ENCODE measurements at places on chromosomes 4 and X.

- DNase-seq, result no peak
Measured at GRCh38 chr4:132332932-132333723, 816.0 kb upstream of the PCDH10 start.

GRCh38 chr4:79201971-79202370, 123.9 kb downstream of the NAA11 start:
- DNase-seq, result no peak

DNA sequence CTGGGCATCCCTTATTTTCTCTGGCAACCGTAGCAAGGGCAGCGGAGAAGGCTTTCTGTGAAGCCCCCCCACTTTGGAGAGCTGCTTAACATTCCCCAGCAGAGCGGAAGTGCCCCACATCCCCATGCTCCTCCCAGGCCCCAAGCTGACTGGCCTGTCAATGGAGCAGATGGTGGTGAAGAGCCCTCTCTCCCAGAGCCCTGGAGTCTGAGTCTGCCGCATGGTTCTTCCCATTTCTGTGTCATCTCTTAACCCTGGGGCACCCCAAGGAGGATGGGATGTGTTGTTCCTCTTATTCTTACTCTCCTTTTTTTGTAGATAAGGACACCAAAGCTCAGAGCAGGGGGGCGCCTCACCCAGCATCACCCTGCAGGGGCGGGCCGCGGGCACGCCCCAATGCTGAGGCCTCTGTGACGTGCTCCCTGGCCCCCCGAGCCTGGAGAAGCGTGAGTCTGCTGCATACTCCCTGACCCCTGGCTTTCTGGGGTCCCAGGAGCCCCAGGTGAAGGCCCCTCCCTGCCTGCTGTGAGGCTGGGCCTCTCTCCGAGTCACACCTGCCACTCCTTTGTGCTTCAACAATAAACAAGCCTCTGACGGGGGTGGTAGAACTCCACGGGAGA, 35.9 kb downstream of the ADRA2C start:
- no peak for DNase-seq

- DNase-seq, result no peak
Measured at GRCh38 chrX:40852586-40852985, 117.2 kb upstream of the MED14 start.

DNA sequence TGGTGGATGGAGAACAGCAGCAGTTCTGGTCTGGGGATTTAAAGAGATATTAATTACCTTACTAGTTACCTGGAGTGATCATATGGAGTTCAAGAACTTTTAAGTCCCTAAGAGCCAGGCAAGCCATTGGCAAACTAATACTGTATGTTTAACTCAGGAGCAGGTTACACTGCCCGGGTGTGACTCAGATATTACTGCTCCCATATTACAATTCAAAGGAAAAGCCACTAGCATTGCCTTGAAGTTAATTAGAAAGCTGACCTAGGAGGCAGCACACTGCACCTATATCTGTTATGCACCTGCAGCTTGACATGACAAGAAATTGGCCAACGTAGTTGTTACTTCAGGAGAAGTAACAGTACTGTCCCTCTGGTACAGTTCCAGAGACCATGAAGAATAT, 47.2 kb downstream of the GRK4 start:
- no peak for DNase-seq

DNA sequence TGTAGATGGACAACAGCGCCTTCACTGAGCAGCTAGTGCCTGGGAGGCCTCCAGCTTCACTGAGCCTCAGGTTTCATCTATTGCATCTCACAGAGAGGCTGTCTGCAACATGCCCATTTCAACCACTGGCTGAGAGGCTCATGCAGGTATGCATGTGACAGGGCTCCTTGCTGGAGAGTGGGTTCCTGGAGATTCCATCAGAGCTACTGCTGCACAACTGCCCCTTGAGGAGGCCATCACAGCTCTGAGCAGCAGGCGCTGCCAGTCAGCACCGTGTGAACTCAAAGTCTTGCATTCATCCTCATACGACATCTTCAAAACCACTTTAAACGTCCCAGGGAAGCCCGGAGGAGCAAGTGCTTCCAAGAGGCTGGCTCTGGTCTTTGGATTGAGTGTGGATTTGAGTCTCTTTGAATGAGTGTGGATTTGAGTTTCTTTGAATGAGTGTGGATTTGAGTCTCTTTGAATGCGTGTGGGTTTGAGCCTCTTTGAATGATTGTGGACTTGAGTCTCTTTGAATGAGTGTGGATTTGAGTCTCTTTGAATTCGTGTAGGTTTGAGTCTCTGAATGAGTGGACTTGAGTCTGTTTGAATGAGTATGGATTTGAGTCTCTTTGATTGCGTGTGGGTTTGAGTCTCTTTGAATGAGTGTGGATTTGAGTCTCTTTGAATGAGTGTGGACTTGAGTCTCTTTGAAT, 8.7 kb downstream of the P2RY8 start:
- no peak for DNase-seq

GRCh38 chrX:98548519-98548918, 1664.8 kb downstream of the RPA4 start:
- no peak for DNase-seq

DNA sequence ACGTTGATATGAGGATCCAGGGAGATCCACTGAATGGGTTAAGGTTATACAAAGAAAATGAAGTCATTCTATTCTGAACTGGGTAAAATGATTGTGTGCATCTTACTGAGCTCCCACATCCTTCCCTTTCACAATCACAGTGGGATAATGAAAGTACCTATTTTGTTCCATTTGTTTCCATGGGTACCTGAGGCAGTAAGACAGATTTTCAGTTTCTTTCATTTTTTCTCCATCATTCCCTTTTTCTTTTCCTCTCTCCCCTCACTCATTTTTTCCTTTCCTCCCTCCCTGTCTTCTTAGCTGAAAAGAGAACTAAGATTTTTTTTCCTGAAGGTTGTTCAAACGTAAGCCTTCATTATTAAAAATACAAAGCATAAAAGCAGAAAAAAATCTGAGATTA, 4.6 kb downstream of the GRIA2 start:
- DNase-seq, result no peak

GRCh38 chrX:99271641-99272040, 1138.4 kb downstream of the PCDH19 start:
- no peak for DNase-seq

GRCh38 chrX:82528525-82528924, 979.6 kb upstream of the POU3F4 start:
- DNase-seq, result no peak

GRCh38 chr4:51866835-51867234, 23.9 kb downstream of the DCUN1D4 start:
- DNase-seq, result no peak

DNA sequence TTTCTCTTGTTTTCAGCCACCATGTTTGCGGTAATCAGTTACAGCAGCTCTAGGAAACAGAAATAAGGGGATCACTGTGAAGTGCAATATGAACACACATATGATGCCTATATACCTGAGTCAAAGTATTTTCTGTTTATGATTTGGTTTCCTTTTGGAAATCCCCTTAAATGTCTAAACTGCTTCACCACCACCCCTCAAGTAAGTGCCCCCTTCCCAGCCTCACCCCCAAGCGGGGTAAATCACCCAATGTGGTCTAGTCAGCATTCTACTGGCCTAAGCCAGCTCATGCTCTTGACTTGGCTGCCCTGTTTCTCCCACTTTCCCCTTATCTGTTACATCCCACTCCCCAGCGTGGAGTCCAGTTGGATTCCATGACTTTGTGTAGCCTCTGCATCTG, 176.5 kb downstream of the QDPR start:
- DNase-seq, result no peak

DNA sequence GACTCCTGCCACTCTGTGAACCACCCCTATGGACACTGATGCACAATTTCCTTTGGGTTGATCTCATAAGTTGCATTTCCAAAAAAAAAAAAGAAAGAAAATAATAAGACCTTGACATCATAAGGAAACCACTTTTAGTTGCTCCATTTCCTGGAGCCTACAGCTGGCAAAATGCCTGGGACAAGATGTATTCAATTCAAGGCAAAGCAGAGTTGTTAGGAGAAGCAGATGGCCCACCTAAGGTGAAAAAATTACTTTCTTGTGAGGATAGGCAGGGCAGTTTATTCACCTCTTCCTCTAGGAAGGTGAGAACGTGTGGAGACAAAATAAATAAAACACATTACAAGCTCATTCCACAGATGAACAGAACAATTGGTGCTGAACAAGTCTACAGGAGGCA, 14.1 kb upstream of the SCRG1 start:
- DNase-seq, result no peak

GRCh38 chr4:845233-845835, 19.4 kb upstream of the CPLX1 start:
- DNase-seq, result no peak

GRCh38 chr4:74039315-74039763, 850 bp upstream of the CXCL3 start:
- DNase-seq, result no peak
